Immature natural killer cell (primary cell): ENCODE measurements at places on chromosomes 1 and 21. TPM values are rescaled to one million over a fixed set of nuclear protein-coding genes. Genes with fewer than 3 reads are reported as not detected.

DNA sequence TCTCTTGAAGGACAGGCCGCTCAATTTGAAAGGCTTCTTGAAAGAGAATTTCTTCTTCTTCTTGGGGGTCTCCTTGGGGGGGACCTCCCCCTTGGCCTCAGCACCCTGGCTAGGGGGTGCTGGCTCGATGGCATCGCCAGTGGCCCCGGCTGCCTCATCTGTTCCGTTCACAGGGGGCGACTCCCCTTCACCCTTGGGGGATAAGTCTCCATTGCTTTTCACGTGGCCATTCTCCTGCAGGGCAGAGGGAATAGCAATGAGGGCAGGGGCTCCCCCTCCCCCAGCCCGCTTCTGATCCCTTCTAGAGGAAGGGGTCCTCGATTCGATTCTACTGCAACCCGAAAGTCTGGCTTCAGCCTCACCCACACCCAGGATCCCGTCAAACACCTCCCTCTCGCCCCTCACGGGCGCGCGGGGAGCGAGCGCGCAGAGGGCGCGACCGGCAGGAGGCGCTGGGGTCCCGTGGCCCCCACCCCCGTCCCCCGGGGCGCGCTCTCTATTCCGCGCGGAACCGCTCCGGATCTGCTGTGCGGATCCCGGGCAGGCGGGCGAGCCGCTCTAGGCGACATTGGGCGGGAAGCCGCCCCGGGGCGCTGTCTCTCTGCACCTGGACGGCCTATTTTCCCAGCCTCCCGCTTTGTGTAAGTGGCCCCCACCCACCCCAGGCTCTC lies 1.0 kb downstream of the MARCKSL1 start:
- peak overlapping the region; percentile 88 for H3K4me3 ChIP-seq
- peaks cover 42% of the 10 kb centered on the region for H3K4me1 ChIP-seq
- H3K36me3 ChIP-seq = peaks cover 28% of the 10 kb centered on the region
- H3K27ac ChIP-seq = peak overlapping the region; percentile 75

- no peak for DNase-seq
- no peak overlapping the region for H3K27ac ChIP-seq
- peaks cover 15% of the 10 kb centered on the region for H3K4me1 ChIP-seq
- no peaks in the 10 kb centered on the region for H3K36me3 ChIP-seq
- no peak overlapping the region for H3K4me3 ChIP-seq
These were observed 45.7 kb downstream of the WNT9A start for GRCh38 chr1:227901906-227902640.

DNA sequence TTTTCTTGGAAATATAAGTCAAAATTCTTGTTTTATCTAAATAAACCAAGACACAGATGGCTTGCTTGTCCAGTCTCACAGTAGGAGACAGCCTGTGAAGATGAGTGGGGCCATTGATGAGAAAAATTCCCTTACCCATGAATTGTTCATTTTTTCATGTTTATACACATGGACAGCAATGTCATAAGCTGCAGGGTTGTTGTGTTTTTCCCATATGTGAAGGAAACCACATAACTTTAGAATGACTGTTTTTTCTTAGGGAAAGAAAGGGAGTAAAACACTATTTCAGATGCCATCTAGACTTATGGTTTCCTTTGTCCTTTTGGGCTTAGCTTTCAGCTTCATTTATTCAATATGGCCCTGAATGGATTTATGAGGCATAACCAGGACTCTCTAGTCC lies 622.5 kb upstream of the NR5A2 start:
- no peaks in the 10 kb centered on the region for H3K27me3 ChIP-seq
- no peak for DNase-seq
- no peaks in the 10 kb centered on the region for H3K36me3 ChIP-seq
- no peak overlapping the region for H3K27ac ChIP-seq

GRCh38 chr1:234659538-234659937 lies 49.6 kb upstream of the IRF2BP2 start:
- no peak overlapping the region for H3K4me3 ChIP-seq
- no peak overlapping the region for H3K27ac ChIP-seq
- no peaks in the 10 kb centered on the region for H3K36me3 ChIP-seq
- no peak for DNase-seq
- peaks cover 6% of the 10 kb centered on the region for H3K27me3 ChIP-seq

DNA sequence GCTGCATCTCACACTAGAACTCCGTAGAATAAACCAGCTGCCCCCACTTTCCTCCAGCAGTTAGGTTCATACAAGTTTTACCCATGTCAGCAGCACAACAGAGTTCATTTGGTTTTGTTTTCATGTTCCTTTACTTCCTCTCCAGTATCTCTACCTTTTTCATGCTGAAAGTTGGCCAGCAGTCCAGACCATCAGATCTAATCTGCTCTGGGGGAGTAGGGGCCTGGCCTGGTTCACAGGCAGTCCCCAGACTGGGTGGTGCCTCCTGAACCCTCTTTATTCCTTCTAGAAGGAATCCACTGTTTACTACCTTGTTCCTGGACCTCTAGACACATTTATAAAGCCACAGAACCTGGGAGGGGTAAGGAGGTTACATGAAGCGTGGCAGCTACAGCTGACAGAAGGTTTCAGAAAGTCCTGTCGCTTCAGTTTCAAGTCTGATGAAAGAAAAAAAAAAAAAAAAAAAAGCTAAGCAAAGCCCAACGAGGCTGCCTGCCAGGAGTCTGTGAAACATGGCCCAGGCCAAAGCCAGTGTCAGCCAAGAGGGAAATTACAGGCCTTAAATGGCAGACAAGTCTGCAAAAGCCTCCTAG lies 184.6 kb upstream of the JUN start:
- H3K36me3 ChIP-seq = no peaks in the 10 kb centered on the region
- peak overlapping the region; percentile 5 for H3K4me3 ChIP-seq
- peak overlapping the region; percentile 74 for H3K27ac ChIP-seq

- no peak for DNase-seq
- H3K27me3 ChIP-seq = peaks cover 6% of the 10 kb centered on the region
- H3K27ac ChIP-seq = no peak overlapping the region
- no peak overlapping the region for H3K4me3 ChIP-seq
These were observed 2.1 kb upstream of the PLA2G2F start for GRCh38 chr1:20137055-20137454.

GRCh38 chr1:18748435-18748834 lies 111.0 kb downstream of the TAS1R2 start:
- H3K36me3 ChIP-seq = peaks cover 3% of the 10 kb centered on the region
- no peak overlapping the region for H3K27ac ChIP-seq
- peaks cover 1% of the 10 kb centered on the region for H3K27me3 ChIP-seq
- H3K4me1 ChIP-seq = no peaks in the 10 kb centered on the region
- no peak for DNase-seq
- no peak overlapping the region for H3K4me3 ChIP-seq

GRCh38 chr1:73033640-73034039 lies 751.3 kb upstream of the NEGR1 start:
- no peak overlapping the region for H3K4me3 ChIP-seq
- H3K27me3 ChIP-seq = no peaks in the 10 kb centered on the region
- DNase-seq = no peak
- no peak overlapping the region for H3K27ac ChIP-seq
- no peaks in the 10 kb centered on the region for H3K36me3 ChIP-seq

GRCh38 chr21:43301409-43302061 lies 125.4 kb downstream of the SIK1 start:
- peaks cover 1% of the 10 kb centered on the region for H3K27me3 ChIP-seq
- no peak overlapping the region for H3K4me3 ChIP-seq
- DNase-seq = no peak

GRCh38 chr1:177975588-177976495 lies 6.0 kb upstream of the SEC16B start:
- no peak for DNase-seq
- no peaks in the 10 kb centered on the region for H3K4me1 ChIP-seq
- no peak overlapping the region for H3K4me3 ChIP-seq
- no peaks in the 10 kb centered on the region for H3K36me3 ChIP-seq

GRCh38 chr1:154607106-154607608 lies 829 bp downstream of the ADAR start:
- H3K4me1 ChIP-seq = peaks cover 87% of the 10 kb centered on the region
- H3K4me3 ChIP-seq = peak overlapping the region; percentile 96
- H3K36me3 ChIP-seq = no peaks in the 10 kb centered on the region
- H3K27me3 ChIP-seq = peaks cover 3% of the 10 kb centered on the region
- DNase-seq = no peak

- H3K4me1 ChIP-seq = no peaks in the 10 kb centered on the region
- H3K4me3 ChIP-seq = no peak overlapping the region
- no peak for DNase-seq
- no peak overlapping the region for H3K27ac ChIP-seq
These were observed 42.4 kb downstream of the ZNF697 start for GRCh38 chr1:119605686-119606085.

GRCh38 chr1:229012823-229013222 lies 258.1 kb upstream of the RAB4A start:
- H3K4me3 ChIP-seq = no peak overlapping the region
- H3K27ac ChIP-seq = no peak overlapping the region
- peaks cover 9% of the 10 kb centered on the region for H3K27me3 ChIP-seq
- DNase-seq = no peak

DNA sequence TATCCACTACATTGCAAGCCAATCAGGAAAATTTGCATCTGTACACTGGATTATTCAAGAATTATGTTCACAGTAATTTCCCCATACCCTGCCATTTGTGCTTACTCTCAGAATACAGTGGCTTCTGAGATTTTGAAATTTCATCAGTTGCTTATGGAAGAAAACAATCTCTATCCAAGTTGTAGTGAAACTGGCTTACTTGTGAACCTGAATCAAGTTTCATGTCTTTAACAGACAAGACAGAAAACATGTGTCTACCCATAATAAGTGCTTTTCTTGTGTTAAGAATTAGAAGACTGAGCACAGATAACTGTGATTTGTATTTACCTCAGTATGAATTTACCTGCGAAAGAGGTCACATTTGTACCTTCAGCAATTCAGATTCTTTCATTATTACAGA lies 672.7 kb upstream of the ADGRL2 start:
- H3K4me1 ChIP-seq = no peaks in the 10 kb centered on the region
- H3K27me3 ChIP-seq = no peaks in the 10 kb centered on the region
- no peak overlapping the region for H3K27ac ChIP-seq

GRCh38 chr1:157653494-157653873 lies 47.1 kb downstream of the FCRL3 start:
- DNase-seq = no peak
- no peaks in the 10 kb centered on the region for H3K27me3 ChIP-seq
- H3K4me3 ChIP-seq = no peak overlapping the region

DNA sequence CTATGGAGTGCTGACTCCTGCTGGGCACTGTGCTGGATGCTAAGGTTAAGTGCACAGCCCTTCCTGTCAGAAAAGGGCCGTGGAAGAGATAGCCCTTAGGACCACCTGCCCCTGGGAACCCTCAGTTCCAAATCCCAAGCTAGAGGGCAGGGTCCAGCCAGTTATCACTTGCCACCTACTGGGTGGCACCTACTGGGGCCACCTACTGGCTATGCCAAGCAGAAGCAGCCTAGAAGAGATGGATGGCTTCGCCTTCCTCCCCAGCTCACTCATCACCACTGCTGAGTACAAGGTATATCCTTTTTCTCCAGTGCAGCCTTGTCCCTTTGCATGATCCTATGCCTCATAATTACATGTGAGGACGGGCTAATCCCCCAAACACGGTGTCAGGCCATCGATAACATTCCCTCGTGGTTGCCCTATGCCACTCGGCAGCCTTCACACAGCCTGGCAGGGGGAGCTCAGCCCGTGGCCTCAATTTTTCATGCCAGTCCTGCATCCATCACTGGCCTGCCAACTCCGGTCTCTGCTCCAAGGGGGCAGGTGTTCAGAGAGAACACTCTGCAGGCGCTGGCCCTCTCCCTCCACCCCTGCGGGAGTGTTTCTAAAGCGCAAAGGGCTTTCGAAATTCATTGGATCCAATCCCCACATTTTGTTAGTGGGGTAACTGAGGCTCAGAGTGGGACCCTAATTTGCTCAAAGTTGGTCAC lies 49.0 kb downstream of the SYT2 start:
- H3K4me1 ChIP-seq = no peaks in the 10 kb centered on the region

DNA sequence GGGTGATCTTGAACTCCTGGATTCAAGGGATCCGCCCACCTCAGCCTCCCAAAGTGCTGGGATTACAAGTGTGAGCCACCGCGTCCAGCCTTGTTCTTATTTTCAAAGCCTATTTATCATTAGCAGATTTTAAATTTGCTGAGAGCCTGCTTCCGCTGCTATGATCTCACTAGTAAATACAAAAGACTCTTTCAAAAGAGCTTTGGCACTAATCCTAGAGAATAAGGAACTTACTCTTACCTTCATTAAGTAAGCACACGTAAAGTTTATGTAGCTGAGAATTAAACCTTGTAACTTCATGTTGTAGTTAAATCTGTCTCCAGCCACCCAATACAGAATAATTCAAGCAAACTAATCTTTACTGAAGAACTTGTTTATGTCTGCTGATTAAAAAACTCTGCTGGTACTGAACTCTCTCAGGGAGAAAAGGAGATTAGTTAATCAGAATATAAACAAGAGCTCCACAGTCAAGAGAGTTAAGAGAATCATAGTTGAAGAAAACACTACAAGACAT lies 72.3 kb downstream of the RUSC1 start:
- no peak overlapping the region for H3K4me3 ChIP-seq
- DNase-seq = no peak
- no peaks in the 10 kb centered on the region for H3K4me1 ChIP-seq
- no peak overlapping the region for H3K27ac ChIP-seq

Gene TMEM82
- polyA plus RNA-seq = not detected

Gene FMO1
- not detected for polyA plus RNA-seq

Gene RCSD1
- polyA plus RNA-seq = 129 TPM

Gene BTBD8
- polyA plus RNA-seq = 2.3 TPM

Gene ELOVL1
- 189 TPM for polyA plus RNA-seq

Gene TSPAN1
- not detected for polyA plus RNA-seq

Gene PRUNE1
- 53.3 TPM for polyA plus RNA-seq

Gene ZNF669
- polyA plus RNA-seq = 17.4 TPM

Gene PLA2G2C
- not detected for polyA plus RNA-seq

Gene ARHGEF16
- polyA plus RNA-seq = not detected

Gene PHLDA3
- 0.62 TPM for polyA plus RNA-seq

Gene IARS2
- 44.9 TPM for polyA plus RNA-seq

Gene KLF17
- not detected for polyA plus RNA-seq

Gene SHE
- polyA plus RNA-seq = not detected

Gene IFI6
- 177 TPM for polyA plus RNA-seq

Gene GJB5
- polyA plus RNA-seq = not detected

Gene MATN1
- polyA plus RNA-seq = not detected
